ENCODE measurements at places on chromosomes 6 and 20. TPM values are rescaled to one million over a fixed set of nuclear protein-coding genes. Genes with fewer than 3 reads are reported as not detected.

DNA sequence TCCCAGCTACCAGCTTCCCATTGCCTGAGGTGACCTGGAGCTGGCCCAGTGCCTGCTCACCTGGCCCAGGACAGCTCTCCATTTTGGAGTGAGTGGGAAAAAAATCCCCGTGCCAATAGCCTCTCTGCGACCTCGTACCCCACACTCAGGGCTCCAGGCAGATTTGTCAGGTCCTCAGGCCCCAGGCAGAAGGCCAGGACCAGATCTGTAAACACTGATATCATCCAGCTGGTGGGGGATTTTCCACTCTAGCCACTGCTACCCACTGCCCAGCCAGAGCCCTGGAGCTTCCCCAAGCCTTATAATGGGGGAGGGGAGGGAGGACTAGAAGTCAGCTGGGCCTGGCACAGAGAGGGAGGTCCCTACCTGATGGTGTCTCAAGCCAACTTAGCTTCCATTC is 1.3 kb upstream of the PGC start:
- H3K27me3 ChIP-seq: no peaks in the 10 kb centered on the region
- H3K27ac ChIP-seq: no peak overlapping the region
- H3K36me3 ChIP-seq: no peaks in the 10 kb centered on the region
- H3K4me1 ChIP-seq: no peaks in the 10 kb centered on the region
- H3K4me3 ChIP-seq: no peak overlapping the region

GRCh38 chr6:99802396-99803031 is 191.5 kb downstream of the MCHR2 start:
- no peak overlapping the region for H3K27ac ChIP-seq
- no peaks in the 10 kb centered on the region for H3K4me1 ChIP-seq
- no peaks in the 10 kb centered on the region for H3K36me3 ChIP-seq
- H3K4me3 ChIP-seq: no peak overlapping the region

DNA sequence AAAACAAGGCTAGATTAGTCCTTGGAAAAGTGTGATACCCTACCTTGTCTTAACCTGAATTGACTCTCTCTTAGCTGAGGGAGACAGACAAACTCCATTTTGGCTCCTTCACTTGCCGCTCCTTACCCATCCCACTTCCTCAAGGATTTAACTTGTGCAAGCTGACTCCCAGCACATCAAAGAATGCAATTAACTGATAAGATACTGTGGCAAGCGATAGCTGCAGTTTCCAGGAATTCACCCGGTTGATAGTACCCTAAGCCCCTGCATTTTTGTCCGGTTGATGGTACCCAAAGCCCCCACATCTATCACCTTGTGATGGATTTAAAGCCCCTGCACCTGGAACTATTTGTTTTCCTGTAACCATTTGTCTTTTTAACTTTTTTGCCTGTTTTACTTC is 1.9 kb upstream of the SERINC3 start:
- no peak overlapping the region for H3K4me3 ChIP-seq
- H3K27me3 ChIP-seq: no peaks in the 10 kb centered on the region
- no peaks in the 10 kb centered on the region for H3K36me3 ChIP-seq
- DNase-seq: no peak

DNA sequence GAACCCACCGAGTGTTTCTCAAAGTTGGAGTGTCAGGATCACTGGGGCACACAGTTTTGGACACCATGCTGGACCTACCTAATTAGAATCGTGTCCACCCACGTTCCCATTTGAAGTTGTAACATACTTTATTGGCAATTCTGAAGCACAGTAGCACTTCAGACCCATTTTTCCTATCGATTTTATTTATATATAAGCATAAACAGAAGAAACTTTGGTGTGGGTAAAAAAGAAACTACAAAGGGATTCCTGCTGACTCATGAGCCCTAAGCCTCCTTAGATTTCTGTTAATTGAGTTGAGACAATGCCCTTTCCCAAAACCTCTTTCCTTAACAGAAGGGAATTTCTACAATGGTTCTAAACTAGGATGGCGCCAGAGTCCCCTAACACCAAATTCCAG is 398.0 kb downstream of the CDKAL1 start:
- no peaks in the 10 kb centered on the region for H3K4me1 ChIP-seq
- no peak overlapping the region for H3K4me3 ChIP-seq
- no peaks in the 10 kb centered on the region for H3K36me3 ChIP-seq
- H3K27ac ChIP-seq: no peak overlapping the region
- no peak for DNase-seq

- DNase-seq: no peak
- no peaks in the 10 kb centered on the region for H3K4me1 ChIP-seq
- H3K27me3 ChIP-seq: no peaks in the 10 kb centered on the region
- H3K4me3 ChIP-seq: no peak overlapping the region
- H3K27ac ChIP-seq: peak overlapping the region; percentile 35
These were observed 3.8 kb downstream of the TBC1D32 start for GRCh38 chr6:121330516-121330915.

- no peaks in the 10 kb centered on the region for H3K4me1 ChIP-seq
- no peaks in the 10 kb centered on the region for H3K27me3 ChIP-seq
- no peak overlapping the region for H3K27ac ChIP-seq
- H3K36me3 ChIP-seq: no peaks in the 10 kb centered on the region
- no peak overlapping the region for H3K4me3 ChIP-seq
- DNase-seq: no peak
These were observed 178.2 kb downstream of the FOXC1 start for GRCh38 chr6:1787894-1788293.

GRCh38 chr20:43977252-43977651 is 62.6 kb downstream of the TOX2 start:
- DNase-seq: no peak
- H3K4me1 ChIP-seq: peaks cover 9% of the 10 kb centered on the region
- no peaks in the 10 kb centered on the region for H3K36me3 ChIP-seq
- H3K4me3 ChIP-seq: no peak overlapping the region

Gene SLC32A1
- not detected for total RNA-seq

Gene TMEM239
- total RNA-seq: not detected

All from cardiac muscle cell (in vitro differentiated cells and primary cell).